Activated naive CD8-positive, alpha-beta T cell treated with anti-CD3 and anti-CD28 coated beads, Interleukin-2, amount 10 ng/mL, durations not matched to agents 7 days and 5 days (primary cell): ENCODE measurements at places on chromosomes 5 and 9. TPM values are rescaled to one million over a fixed set of nuclear protein-coding genes. Genes with fewer than 3 reads are reported as not detected.

The CCL19 gene
- not detected for total RNA-seq

The DBH gene
- total RNA-seq = not detected

The ADAMTS12 gene
- total RNA-seq = not detected

The ADAMTSL2 gene
- 0.17 TPM for total RNA-seq

The NFIB gene
- total RNA-seq = not detected

The CMYA5 gene
- total RNA-seq = 0.22 TPM

The HTR1A gene
- not detected for total RNA-seq

The TMEM232 gene
- 0.91 TPM for total RNA-seq

The MARVELD2 gene
- total RNA-seq = 0.42 TPM

The PRKACG gene
- total RNA-seq = not detected

The C9orf78 gene
- total RNA-seq = 71.4 TPM

The CXCL14 gene
- not detected for total RNA-seq

The PRUNE2 gene
- total RNA-seq = 0.57 TPM

The SPATA31E1 gene
- not detected for total RNA-seq

The GABBR2 gene
- not detected for total RNA-seq

The FGF1 gene
- total RNA-seq = not detected

The SLC4A9 gene
- 0.17 TPM for total RNA-seq

The HCN1 gene
- not detected for total RNA-seq

The CCNJL gene
- total RNA-seq = 0.17 TPM

The CDH6 gene
- not detected for total RNA-seq

The CNTNAP3 gene
- not detected for total RNA-seq
